ENCODE measurements at places on chromosomes 16 and 17. TPM values are rescaled to one million over a fixed set of nuclear protein-coding genes. Genes with fewer than 3 reads are reported as not detected.
A peak's percentile ranks its signal among the peaks of the same experiment; 100 is the strongest.

C16orf89 gene
- 2.1 TPM for total RNA-seq

FOXL1 gene
- total RNA-seq, result 0.83 TPM

GRCh38 chr17:75641343-75641742 lies 8.1 kb downstream of the SMIM5 start:
- no peak overlapping the region for H3K4me3 ChIP-seq
- no peak overlapping the region for H3K27ac ChIP-seq
- no peaks in the 10 kb centered on the region for H3K27me3 ChIP-seq
- no peaks in the 10 kb centered on the region for H3K36me3 ChIP-seq

DNA sequence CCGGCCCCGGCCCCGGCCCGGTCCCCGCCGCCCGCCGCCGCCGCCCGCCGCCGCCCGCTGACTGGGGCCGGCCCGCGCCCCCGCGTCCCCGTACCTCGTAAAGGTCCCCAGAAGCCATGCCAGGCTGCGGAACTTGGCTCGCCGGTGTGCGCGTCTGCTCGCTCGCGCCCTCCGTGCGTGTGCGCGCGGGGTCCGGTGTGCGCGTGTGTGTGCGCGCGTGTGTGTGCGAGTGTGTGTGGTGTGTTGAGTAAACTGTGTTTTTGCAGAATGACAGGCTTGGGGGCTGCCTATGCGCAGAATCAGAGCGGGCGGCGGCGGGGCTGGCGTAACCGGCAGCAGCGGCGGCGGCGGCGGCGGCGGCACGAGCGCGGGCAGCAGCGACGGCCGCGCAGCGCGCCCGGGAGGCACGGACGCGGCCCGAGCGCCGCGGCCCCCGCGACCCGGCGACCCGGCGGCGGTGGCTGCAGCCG lies 307 bp downstream of the CDYL2 start:
- no peak overlapping the region for H3K27ac ChIP-seq
- peaks cover 13% of the 10 kb centered on the region for H3K4me1 ChIP-seq
- no peaks in the 10 kb centered on the region for H3K36me3 ChIP-seq
- DNase-seq, result no peak

DNA sequence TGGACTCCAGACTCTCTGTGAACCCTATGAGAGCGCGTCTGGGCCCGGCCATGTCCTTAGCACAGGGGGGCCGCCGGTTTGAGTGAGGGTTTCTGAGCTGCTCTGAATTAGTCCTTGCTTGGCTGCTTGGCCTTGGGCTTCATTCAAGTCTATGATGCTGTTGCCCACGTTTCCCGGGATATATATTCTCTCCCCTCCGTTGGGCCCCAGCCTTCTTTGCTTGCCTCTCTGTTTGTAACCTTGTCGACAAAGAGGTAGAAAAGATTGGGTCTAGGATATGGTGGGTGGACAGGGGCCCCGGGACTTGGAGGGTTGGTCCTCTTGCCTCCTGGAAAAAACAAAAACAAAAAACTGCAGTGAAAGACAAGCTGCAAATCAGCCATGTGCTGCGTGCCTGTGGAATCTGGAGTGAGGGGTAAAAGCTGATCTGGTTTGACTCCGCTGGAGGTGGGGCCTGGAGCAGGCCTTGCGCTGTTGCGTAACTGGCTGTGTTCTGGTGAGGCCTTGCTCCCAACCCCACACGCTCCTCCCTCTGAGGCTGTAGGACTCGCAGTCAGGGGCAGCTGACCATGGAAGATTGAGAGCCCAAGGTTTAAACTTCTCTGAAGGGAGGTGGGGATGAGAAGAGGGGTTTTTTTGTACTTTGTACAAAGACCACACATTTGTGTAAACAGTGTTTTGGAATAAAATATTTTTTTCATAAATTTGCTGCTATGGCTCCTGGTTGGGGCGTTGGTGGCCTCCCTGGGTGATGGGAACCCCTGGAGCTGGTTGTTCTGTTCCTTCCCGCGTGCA lies 23.1 kb downstream of the STAT5A start:
- DNase-seq, result no peak
- peaks cover 69% of the 10 kb centered on the region for H3K36me3 ChIP-seq
- H3K4me3 ChIP-seq, result peak overlapping the region; percentile 38
- no peaks in the 10 kb centered on the region for H3K27me3 ChIP-seq
- H3K27ac ChIP-seq, result peak overlapping the region; percentile 87
- peaks cover 46% of the 10 kb centered on the region for H3K4me1 ChIP-seq

DNA sequence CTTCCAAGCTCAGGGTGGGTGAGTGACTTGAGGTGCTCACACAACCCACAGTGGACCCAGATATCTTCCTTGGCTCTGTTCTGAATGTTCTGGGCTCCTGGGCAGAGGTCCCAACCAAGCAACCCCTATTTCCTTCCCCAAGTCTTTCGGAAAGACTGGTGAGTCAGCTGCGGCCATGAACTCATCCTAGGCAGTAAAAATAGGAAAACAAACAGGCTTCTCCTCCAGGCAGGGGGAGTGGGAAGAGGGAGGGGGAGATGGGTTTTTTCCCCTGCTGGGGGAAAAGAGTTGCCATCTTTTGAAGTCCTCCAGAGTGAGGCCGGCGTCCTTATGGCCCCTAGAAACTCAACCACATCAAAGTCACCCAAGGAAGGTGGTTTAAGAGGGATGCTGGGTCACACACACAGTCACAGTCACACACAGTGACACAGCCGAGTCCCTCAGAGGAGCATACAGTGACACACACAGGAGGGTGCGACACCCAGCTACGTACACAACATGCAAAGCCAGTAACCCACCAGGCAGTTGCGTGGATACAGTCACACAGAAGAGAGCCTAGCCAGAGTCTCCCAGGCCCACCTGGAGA lies 16.0 kb upstream of the DLX4 start:
- H3K36me3 ChIP-seq, result no peaks in the 10 kb centered on the region
- no peaks in the 10 kb centered on the region for H3K4me1 ChIP-seq
- no peak for DNase-seq
- no peaks in the 10 kb centered on the region for H3K27me3 ChIP-seq
- no peak overlapping the region for H3K4me3 ChIP-seq
